ENCODE measurements at places on chromosomes 2 and 18.

DNA sequence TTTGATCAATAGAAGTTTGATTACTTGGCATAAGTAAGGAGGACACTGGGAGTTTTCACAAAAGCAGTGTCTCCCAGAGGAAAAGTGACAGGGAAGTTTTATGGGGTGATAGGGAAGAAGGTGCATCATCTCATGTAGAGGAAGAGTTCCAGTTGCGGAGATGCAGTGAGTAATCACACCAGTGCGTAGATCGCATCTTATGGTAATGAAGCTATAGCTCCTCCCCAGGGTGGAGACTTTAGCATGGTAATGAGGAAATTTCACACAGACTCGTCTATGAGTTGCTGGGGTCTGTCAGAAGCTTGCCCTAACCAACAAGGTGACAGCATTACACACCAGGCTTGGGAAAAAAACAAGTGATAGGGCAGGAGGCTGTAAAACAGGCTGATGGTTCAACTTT, 49.0 kb downstream of the KYNU start:
- DNase-seq = no peak

GRCh38 chr2:173524256-173524955, 169.7 kb downstream of the CDCA7 start:
- DNase-seq = no peak

DNA sequence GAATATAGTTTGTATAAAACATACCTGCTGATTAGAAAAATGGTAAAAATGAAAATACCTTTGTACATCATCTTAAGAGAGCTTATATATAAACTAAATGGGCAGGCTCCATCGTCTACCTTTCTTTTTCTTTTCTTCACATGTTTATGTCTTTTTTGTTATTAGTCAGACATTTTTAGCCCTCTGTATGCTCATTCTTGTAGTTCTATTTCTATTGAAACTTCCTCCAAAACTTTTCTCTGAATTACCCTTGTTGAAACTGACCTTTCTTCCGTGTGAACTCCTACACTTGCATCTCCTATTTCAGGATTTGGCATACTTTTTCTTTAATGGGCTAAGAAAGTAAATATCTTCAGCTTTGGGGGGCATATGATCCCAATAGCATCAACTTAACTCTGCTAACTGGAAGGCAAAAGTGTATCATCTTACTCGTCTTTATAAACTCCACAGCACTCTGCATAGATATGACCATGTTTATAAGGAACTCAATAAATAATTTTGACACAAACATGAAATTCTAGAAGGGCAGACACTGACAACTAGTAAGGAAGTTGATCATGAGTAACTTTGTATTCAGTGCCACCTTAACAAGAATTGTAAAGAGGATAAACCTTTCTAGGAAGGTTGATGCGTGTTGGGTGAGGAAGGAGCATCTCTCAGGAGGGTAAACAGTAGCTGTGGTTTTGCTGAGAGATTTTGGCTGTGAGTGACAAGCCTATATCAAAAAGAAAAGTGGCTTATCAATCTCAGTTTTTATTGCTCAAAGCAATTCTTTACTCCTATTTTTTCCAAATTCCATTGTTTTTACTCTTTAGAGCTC, 127.6 kb downstream of the PIK3C3 start:
- DNase-seq = no peak

DNA sequence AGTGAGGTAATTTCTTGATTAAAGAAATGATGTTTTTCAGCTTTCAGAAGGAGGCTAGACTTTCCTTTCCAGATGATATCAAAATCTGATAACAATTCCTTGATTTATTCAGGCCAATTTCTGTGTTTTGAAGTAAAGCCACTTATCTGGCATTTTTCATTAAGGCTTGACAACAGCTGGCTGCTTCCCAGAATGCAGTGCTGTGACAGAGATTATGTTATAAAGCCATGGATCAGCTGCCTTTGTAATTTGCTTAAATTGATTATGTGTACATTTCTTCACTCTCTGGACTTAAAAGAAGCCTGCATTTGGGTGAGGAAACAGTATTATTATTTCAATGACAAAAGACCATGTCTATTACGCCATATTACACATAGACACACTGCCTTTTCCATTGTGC, 136.0 kb downstream of the PLCL1 start:
- no peak for DNase-seq

- DNase-seq = no peak
These were observed 175.4 kb upstream of the NETO1 start for GRCh38 chr18:73043211-73043610.

DNA sequence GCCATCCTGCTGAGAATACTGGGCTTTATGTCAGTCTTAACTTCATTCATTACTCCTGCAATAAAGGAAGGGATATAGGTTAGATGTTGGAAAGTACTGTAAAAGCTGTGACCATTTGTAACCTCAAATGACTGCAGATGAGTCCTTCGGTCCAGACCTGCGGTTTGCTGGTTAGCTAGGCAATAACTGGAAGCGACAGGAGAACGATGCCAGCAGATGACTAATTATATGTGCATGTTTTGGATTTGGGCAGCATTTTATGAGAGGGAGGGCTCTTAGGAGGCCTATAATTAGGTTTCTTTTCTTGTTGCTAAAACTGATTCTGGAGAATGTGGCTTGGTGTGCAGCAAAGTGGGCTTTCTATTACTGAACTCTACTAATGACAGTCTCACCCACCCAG, 205.6 kb downstream of the TMEM182 start:
- DNase-seq = no peak

DNA sequence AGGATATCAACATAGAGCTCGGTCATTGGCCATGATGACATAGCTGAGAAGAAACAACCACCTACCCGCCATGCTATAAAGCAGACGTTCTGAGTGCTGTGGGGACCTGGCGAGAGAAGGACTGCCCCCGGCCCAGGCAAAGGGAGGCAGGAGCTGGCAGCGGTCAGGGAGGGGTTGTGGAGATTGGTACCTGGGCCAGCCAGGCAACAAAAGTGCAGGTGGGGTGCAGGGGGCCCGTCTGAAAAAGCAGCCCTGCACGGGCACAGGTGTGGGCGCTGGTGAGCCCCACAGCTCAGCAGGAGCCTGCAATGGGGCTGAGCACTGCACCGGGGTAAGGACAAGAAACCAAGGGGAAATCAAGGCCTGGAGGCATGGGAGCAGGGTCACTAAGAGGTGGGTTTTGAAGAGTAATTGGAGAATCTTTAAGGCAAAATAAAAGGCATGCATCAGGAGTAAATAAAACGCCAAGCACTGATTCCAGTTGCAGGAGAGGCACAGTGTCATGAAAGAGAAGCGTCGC, 464.0 kb downstream of the EIPR1 start:
- no peak for DNase-seq

GRCh38 chr2:177195194-177195593, 17.4 kb upstream of the HNRNPA3 start:
- DNase-seq = no peak

DNA sequence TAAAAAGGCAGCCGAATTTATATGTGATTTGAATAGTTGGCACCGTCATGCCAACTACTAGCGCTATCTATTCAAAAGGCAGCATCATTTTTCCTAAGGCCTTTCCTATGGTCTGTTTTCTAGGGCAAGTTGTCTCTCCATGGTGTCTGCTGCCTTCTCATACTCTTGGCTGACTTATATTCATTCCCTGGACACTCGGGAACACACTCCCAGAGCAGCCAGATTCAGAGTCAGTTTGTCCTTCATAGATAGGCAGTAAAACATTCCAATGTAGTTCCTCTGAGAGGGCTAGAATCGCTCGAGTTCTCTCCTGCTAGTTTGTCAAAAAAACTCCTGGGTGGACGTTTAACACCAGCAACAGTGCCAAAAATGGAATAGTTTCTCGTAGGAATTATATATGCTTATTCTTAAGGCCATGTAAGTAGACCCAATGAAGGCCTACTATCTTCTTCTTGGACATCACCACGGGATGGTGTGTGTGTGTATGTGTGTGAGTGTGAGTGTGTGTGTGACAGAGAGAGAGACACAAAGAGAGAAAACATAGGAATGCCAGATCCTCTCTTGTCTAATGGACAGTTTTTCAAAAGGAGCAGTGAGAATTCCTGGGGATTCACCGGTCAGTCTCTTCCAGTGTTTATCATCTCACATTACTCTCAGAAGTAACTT, 129.3 kb upstream of the CTAGE1 start:
- no peak for DNase-seq

All from activated CD4-positive, alpha-beta memory T cell treated with anti-CD3 and anti-CD28 coated beads for 36 hours (primary cell).